ENCODE measurements at places on chromosomes 12 and 14. TPM values are rescaled to one million over a fixed set of nuclear protein-coding genes. Genes with fewer than 3 reads are reported as not detected.

TBX3 gene
- 20.5 TPM for total RNA-seq

TBC1D30 gene
- 0.43 TPM for total RNA-seq

JPH4 gene
- under 0.01 TPM for total RNA-seq

PPM1H gene
- 0.17 TPM for total RNA-seq

FAM222A gene
- total RNA-seq = under 0.01 TPM

CD69 gene
- total RNA-seq = not detected

DAO gene
- total RNA-seq = not detected

PRKCH gene
- 4.1 TPM for total RNA-seq

PIWIL1 gene
- not detected for total RNA-seq

GRIP1 gene
- total RNA-seq = not detected

ADAM21 gene
- total RNA-seq = 0.77 TPM

FGF23 gene
- total RNA-seq = not detected

KRT81 gene
- under 0.01 TPM for total RNA-seq

CD4 gene
- total RNA-seq = 0.17 TPM

CATSPERB gene
- total RNA-seq = not detected

KERA gene
- not detected for total RNA-seq

SENP1 gene
- total RNA-seq = 7.1 TPM

P2RX2 gene
- 0.16 TPM for total RNA-seq

PRB2 gene
- not detected for total RNA-seq

OTUB2 gene
- 1.6 TPM for total RNA-seq

MAP3K9 gene
- total RNA-seq = 0.09 TPM

CLEC4E gene
- total RNA-seq = not detected

AKAP3 gene
- total RNA-seq = 2.1 TPM

SUSD6 gene
- total RNA-seq = 3.2 TPM

ASCL1 gene
- total RNA-seq = not detected

SERPINA1 gene
- total RNA-seq = 0.16 TPM

Measured in bronchial smooth muscle cell (primary cell).